ENCODE measurements at places on chromosomes 13 and 19.

DNA sequence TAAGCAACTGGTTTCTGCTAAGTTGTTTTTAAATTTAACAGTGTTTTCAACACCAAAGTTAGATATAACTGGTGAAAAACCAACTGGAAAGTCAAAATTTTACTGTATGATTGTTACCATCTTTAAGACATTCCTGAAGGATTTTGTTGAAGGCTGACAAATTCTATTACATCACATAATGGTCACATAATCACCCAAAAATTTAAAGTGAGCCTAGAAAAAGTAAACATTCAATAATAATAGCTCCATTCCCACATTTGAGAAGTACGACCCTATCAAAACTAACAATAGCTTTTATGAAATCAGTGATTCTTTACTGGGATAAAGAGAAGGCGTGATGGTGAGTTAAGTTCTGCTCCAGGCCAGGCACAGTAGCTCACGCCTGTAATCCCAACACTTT, 51.6 kb downstream of the USP12 start:
- no peak for DNase-seq

DNA sequence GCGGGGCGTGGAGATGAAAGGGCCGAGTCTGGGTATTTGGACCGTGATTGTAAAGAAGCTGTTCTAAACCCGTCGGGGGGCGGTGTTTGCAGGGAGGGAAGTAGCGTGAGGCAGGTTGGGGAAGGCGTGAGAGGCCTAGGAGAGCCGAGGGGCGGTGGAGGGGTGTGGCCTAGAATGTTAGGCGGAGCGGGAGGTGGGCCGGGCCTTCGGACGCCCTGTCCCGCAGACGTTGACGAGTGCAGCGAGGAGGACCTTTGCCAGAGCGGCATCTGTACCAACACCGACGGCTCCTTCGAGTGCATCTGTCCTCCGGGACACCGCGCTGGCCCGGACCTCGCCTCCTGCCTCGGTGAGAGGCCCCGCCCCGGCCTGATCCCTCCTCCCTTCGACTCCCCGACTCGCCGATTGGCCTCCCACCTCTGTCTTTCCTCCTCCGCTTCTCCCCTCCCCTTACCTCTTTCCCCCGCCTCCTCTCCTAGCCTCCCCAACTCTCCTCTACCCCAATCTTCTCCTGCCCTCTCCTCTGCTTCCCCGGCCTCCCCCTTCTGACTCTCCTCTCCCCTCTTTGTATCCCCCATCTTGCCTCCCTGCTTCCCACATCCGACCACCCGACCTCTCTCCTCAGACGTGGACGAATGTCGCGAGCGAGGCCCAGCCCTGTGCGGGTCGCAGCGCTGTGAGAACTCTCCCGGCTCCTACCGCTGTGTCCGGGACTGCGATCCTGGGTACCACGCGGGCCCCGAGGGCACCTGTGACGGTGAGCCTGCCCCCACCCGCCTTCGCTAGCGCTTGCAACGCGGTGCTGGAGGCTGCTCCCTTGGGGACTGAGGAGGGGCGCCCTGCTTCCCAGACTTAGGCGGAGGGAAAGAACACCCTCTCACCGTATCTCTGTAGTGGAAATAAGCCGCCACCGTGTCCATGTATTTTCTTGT, 12.8 kb downstream of the LTBP4 start:
- no peak for DNase-seq

- DNase-seq: no peak
Measured at GRCh38 chr19:28316464-28316863, 896.5 kb downstream of the UQCRFS1 start.

DNA sequence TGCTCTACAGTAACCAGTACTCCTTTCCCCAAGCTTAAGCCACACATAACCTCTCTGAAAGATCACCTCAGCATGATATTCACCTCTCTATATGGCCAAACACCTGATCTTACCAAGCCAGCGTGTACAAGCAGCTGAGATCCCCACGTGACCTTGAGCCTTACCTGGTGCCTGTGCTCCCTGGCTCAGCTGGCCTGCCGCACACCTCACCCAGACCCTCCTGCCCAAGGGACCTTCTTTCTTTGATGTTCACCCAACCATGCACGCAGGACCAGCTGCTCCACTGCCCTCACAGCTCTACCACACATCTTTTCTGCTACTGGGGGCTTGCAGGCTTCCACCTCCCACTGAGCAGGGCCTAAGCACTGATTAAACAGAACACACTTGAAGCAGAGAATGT, 9.0 kb downstream of the DHRS12 start:
- no peak for DNase-seq

DNA sequence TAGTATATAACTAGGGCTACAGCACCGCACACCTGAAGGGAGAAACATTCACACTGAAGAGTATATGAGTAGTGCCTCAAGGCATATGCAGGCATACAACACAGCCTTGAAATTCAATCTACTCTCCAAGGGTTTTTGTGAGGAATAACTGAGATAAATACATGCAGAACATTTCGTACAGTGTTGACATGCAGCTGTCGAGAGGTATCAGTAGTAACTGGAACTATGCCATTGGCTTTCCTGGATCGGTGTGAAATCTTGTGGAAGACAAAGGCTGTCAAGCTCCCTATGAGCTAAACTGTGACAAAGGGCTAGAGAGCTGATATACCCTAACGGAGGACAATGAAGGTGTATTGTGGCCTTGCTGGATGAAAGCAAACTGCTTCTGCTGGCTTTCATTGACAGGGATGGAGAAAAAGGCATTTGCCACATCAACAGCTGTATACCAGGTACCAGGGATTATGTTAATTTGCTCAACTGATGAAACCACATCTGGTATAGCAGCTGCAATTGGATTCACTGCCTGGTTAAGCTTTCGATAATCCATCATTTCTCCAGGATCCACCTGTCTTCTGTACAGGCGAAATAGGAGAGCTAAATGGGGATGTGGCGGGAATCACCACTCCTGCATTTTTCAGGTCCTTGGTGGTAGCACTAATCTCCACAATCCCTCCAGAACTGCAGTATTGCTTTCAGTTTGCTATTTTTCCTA, 16.3 kb downstream of the MTRF1 start:
- no peak for DNase-seq

GRCh38 chr19:15212711-15213110, 11.9 kb upstream of the NOTCH3 start:
- no peak for DNase-seq

DNA sequence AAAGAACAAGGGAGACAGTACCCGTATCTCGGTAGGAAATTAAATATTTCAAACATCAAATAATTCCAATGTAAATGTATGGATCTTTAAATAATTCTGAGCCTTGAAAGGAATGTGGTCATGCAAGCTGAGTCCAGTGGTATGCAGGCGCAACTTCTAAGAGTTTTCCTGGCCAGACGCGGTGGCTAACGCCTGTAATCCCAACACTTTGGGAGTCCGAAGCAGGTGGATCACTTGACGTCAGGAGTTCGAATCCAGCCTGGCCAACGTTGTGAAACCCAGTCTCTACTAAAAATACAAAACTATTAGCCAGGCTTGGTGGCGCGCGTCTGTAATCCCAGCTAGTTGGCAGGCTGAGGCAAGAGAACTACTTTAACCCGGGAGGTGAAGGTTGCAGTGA, 1.1 kb upstream of the ZNF845 start:
- no peak for DNase-seq

- no peak for DNase-seq
Measured at GRCh38 chr19:40872209-40872608, 9.8 kb downstream of the CYP2A7 start.

- no peak for DNase-seq
Measured at GRCh38 chr19:11070123-11070522, 19.1 kb upstream of the LDLR start.

GRCh38 chr13:30907121-30907861, 1.2 kb downstream of the MEDAG start:
- no peak for DNase-seq

- DNase-seq: no peak
Measured at GRCh38 chr13:110538632-110539031, 22.9 kb downstream of the RAB20 start.

GRCh38 chr13:60501236-60501635, 104.2 kb downstream of the TDRD3 start:
- DNase-seq: no peak

- no peak for DNase-seq
Measured at GRCh38 chr19:7376151-7376852, 27.6 kb downstream of the ARHGEF18 start.

DNA sequence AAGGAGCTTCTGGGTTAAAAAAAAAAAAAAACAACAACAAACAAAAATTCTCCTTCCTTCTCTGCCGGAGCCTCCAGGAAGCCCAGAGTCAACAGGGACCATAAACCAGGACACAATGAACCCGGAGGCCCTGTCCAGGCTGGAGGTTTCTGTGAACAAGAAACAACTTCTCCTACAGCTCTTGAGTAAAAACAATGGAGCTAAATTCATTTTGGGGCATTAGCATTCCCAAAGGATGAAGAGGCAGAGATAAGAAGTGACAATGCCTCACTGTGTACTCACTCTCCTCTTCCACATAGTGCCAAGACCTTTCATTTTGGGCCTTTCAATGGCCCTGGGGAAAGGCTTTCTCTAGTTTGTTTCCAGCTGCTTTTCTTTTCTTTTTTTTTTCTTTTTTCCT, 9.0 kb downstream of the RHPN2 start:
- no peak for DNase-seq

DNA sequence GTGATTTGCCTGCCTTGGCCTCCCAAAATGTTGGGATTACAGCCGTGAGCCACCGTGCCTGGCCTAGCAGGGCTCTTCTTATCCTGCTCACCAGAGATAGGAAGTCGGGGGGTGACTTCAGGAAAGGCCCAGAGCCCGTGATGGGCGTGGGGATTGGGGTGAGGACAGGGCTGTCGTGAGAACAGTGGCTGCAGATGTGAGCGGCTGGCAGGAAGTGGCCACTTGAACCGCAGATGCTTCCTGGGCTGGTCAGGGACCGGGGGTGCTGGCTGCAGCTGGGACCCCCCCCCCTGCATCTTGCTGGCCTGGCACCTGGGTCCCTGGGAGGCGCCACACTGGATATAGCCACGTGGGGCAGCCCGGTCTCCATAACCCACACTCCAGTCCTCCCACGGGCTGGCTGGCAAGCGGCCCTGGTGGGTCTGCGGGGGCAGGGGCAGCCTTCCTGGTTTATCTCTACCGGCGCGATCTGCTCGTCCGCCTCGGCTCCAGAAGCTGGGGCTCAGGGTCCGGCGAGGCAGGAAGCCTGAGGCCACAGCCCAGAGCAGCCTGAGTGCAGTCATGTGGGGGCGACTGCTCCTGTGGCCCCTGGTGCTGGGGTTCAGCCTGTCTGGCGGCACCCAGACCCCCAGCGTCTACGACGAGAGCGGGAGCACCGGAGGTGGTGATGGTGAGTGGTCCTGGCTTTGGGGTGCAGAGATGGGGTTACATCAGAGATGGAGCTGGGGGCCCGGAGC, at the start of gene F2RL3:
F2RL3 (plus strand) TSS at position 371 of the 737 bp plus-strand sequence; CDS start at position 562, 191 bp downstream.
- no peak for DNase-seq

GRCh38 chr19:19258589-19259338, 14.3 kb downstream of the TM6SF2 start:
- no peak for DNase-seq

DNA sequence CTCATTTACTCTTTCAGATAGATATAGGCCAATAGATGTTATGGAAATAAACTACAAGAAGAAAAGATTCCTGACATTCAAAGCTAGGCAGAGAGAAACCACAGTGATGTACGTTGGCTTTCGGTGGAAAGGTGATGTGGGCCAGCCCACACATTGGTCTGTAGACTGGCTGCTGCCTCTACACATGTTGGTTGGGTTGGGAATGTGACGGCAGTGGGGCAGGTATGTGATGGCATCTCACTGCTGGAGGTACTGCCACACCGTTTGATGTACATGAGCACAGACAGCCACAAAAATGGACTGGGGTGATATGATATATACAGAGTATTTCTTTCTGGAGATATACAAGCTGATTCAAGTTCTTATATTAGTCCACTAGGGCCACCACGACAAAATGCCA, 69.4 kb downstream of the C13orf42 start:
- no peak for DNase-seq

DNA sequence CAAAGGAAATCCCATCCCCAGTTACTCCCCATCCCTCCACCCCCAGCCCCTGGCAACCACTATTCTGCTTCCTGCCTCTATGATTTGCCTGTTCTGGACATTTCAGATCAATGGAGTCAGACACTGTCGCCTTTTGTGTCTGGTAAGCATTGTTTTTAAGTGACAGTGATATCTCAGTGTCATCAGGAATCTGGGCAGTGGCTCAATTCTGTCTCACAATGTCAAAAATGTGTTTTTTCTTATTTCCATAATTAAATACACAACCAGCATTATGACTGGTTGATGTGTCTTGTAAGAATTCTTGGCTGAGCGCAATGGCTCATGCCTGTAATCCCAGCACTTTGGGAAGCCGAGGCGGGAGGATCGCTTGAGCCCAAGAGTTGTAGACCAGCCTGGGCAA, 20.2 kb upstream of the PGLS start:
- DNase-seq: no peak

- DNase-seq: no peak
Measured at GRCh38 chr13:67235265-67235664, 5.1 kb upstream of the PCDH9 start.

GRCh38 chr13:80618781-80619180, 277.9 kb upstream of the SPRY2 start:
- no peak for DNase-seq

DNA sequence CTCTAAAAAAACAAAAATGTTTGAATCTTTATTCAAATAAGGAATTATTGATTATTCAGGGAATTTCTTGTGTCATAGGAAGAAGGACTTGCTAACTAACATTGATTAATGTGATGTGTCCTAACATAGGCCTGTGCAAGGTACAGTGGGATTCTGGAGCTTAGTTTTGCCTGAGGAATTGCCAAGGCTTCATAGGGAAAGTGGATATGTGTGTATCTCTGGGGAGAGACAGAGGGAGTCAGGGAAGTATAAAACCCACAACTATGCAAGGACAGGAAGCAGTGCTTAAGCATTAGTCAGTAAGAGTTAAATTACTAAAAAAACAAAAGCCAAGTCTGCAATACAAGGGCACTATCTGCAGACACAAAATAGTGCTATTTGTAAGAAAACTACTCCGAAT, 59.6 kb downstream of the WDFY2 start:
- no peak for DNase-seq
